Amygdala (tissue), 56 donors: ENCODE measurements at places on chromosomes 4 and X.

- DNase-seq = no peak
These were observed 88.4 kb downstream of the FRMPD3 start for GRCh38 chrX:107537815-107538214.

DNA sequence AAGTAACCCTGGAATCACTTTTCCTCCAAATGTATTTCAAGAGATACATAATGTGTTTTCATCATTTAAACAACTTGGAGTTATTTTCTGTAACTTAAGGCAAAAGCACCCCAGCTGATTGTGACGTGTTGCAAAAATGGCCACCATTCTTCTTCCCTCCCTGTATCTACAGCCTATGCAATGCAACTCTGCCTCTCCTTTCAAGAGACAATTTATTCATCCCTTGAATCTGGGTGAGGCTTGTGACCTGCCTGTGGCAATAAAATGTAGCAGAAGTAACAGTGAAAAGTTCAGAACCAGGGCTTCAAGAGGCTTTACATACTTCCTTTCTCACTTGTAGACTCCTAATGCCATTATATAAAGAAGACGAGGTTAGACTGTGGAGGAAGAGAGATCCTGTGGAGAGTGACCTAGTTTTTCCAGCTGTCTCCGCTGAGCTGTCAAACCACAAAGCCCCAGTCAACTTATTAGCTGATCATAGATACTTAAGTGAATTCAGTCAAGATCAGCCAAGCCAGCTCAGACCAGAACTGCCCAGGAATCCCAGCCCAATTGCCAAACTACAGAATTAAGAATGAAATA is 81.0 kb upstream of the KLF3 start:
- no peak for DNase-seq

- DNase-seq = no peak
These were observed 18.0 kb upstream of the XPNPEP2 start for GRCh38 chrX:129720741-129721140.

- DNase-seq = no peak
These were observed 591.4 kb upstream of the GNPDA2 start for GRCh38 chr4:45317739-45318138.

DNA sequence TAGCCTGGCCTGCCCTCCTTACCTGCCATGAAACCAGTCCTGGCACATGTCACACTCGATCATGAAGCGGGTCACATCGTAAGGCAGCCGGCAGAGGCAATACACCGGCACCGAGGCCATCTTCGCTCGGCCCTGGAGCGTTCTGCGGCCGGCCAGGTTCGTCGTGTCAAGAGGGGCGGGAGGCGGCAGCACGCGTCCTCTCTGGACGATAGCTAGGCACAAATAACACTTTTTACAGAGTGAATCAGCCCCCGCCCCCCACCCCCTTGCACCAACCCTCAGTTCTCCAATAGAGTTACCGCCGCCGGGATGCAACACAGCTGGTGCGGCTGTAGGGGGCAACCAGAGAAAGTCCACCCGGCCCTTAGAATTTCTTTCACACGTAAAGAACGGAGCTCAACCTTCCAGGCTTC is 1.7 kb downstream of the PHF8 start:
- DNase-seq = peak; percentile 15

- DNase-seq = no peak
These were observed 74.5 kb downstream of the SYTL5 start for GRCh38 chrX:38080808-38081207.

DNA sequence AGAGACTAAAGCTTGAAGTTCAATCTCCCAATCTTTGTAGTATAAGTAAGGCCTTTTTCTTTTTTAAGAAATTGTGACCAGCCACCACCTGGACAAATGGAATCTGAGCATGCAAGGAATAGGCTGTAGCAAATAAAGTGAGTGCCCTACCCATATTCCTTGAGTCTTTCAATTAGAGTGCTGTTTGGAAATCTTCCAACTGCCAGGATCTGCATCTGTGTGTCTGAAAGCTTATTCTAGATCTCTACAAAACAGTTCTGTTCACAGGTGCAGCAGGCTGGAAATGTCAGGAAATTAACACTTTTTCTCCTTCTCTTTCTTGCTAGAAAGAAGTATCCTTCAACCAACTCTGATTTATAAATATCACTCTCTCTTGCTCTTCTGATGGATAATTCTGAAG is 76.7 kb upstream of the NDST3 start:
- no peak for DNase-seq

- DNase-seq = no peak
These were observed 241.2 kb upstream of the CTSO start for GRCh38 chr4:156194896-156195295.

DNA sequence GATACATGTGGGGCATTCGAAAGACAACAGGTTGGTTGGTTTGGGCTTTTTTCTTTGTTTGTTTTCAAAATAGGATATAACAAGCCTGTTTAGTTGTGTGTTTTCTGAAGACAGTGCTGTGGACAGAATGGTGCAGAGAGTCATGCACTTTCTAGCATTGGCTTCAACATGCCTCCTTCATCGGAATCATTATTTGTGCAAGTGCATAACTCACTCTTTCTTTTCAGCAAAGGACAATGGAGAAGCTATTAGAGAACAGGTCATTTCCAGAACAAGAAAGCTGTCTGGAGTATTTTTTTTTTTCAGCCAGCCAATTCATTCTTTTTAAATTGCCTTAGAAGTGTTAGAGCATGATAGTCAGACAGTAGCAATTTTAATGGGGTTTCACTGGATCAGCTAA is 225.8 kb downstream of the STK32B start:
- DNase-seq = no peak

DNA sequence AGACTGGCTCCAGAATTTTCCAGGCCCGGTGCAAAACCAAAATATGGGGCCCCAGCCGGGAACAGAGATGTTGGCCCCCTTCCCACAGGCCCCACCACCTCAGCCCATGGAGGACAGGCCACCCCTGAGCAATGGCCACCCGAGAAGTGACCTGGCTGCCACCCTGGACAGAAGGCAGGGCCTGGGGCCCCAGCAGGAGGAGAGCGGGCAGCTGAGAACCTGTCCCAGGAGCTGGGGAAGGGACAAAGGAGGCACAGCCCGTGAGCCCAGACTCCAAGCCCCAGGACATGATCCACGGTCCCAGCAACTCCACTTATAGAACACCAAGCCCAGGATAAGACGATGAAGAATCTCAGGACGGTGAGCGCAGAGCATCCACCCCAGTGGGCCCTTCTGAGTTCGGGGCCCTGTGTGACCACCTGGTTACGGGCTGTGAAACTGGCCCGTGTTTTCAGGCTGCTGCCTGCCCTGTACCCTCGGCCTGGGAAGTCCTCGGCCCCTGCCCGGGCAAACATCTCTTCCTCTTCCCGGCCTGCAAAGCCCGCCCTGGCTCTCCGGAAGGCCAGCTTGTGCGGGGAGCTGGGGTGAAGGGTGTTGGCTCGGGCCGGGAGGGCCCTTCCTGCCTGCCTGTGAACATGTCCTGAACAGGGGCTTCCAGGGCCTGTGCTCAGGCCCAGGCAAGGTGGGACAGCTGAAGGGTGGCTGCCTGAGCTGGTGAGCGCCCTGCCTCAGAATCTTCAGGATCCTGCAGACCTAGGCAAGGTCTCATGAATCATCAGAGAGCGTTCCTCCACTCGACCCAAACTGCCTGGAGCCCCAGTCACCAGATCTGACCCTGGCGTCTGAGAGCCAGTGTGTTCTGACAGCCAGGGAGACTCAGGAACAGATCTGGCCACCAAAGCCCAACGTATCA is 47.0 kb upstream of the MAN2B2 start:
- no peak for DNase-seq

- no peak for DNase-seq
These were observed 37.8 kb upstream of the PCDH19 start for GRCh38 chrX:100447655-100448397.

GRCh38 chrX:20218836-20219505 is 47.7 kb downstream of the RPS6KA3 start:
- DNase-seq = no peak

GRCh38 chr4:147299205-147299604 is 181.7 kb upstream of the EDNRA start:
- DNase-seq = no peak

DNA sequence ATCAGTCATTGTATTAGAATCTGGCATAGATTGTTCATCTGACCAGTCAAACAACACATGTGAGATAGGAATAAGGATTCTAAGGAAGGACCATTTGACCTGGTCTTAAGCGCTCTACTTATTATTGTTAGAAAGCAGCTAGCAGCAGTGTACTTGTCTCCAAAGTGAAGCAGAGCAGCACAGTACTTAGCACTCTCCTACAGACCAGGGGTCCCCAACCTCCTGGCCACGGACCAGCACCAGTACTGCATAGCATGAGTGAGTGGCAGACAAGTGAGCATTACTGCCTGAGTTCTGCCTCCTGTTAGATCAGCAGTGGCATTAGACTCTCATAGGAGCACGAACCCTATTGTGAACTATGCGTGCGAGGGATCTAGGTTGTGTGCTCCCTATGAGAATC is 135.9 kb upstream of the SPRY1 start:
- no peak for DNase-seq
